ENCODE measurements at places on chromosomes 3 and 15. TPM values are rescaled to one million over a fixed set of nuclear protein-coding genes. Genes with fewer than 3 reads are reported as not detected.

DNA sequence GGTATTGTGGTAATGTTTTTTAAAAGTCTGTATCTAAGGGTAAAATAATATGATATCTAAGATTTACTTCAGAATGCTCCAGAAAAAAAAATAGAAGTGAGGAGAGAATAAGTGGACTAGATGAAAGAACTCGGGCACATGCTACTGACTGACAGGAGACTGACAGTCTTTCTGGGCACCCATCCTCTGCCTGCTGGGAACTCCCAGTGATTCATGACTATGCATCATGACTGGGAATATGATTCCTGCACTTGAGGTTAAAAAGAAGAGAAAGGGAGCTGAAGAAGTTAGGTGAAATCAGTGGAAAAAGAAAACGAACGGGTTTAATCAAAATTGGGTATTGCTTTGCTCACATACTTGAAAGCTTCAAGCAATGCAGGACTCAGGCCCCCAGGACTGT is 35.7 kb upstream of the SPSB4 start:
- no peak for DNase-seq

- peak; percentile 81 for DNase-seq
Observed at GRCh38 chr3:97930018-97930417, 42.2 kb downstream of the RIOX2 start.

DNA sequence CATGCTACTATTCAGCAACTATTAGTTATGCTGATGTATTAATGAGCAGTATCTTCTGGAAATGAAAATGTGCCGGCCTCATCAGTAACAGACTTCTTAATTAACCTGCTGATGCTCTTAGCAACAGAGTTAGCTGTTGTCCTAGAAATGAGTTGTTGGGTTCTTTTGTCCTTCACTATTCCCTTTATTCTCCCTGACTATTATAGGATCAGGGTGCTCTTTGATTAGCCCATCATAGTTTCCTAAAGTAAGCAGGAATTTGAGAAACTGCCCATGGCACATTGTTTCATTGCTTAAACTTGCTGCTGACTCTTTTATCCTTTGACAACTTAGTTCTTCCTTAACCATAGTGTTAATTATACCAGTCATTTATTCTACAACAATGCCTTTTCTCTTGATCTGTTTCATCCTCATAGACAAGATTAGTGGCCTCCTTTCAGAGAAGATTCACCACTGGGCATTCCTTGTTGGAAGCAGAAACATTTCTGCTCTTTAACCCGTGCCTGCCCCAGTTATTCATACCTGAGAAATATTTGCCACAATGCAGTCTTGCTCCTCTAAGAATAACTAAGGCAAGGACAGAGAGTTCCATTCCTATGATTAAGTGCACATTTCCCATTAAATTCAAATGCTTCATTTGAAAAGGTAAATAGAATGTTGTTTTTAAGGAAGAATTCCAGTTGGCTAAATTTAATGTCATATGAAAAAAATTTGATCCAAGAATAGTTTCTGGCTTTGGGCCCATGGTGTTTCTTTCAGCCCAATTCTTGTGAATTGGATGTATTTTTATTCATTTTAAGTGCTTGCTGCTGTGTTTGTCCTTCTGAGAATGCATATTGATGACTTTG is 573.3 kb upstream of the TBL1XR1 start:
- no peak for DNase-seq

GRCh38 chr3:185677146-185677829 is 91.2 kb downstream of the SENP2 start:
- DNase-seq: no peak

DNA sequence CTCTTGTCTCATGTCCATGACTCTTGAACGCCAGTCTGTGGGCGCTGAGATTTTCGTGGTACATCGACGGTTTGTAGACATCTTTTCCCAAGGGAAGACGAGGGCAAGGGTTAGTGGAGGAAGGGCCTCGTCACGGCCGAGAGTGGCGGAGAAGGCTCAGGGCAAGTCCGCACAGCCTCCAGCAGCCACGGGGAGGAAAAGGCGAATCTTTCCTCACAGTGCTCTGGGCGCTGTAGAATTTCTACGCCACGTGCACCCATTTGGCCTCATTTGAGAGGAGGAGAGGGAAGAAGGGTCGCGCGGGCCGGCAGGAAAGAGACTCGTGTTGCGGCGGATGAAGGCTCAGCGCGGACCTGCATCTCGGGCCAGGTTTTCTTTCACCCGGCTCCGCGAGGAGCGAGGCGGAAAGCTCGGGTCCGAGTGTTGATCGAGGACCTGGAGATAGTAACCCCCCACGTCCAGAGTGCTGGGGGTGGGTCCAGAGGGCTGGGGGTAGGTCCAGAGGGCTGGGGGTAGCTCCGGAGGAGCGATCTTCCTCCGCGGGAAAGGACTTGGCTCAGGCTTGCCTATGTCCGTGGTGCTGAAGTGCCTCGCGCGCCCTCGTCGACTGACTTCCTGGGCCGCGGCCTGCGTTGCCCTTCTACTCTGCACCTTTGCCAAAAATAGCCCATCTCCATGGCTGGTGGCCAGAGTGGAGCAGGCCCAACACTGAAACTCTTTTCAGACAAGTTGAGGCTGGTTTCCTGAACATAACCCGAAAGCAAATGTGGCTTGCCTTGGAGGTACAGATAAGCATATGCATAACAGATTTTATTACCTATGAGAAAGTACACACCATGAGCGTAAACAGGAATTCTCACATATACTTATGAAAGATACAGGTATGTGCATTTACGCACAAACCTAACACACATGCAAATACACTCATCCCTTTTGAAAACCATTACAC is 1.1 kb downstream of the SLC35G2 start:
- DNase-seq: peak; percentile 69

DNA sequence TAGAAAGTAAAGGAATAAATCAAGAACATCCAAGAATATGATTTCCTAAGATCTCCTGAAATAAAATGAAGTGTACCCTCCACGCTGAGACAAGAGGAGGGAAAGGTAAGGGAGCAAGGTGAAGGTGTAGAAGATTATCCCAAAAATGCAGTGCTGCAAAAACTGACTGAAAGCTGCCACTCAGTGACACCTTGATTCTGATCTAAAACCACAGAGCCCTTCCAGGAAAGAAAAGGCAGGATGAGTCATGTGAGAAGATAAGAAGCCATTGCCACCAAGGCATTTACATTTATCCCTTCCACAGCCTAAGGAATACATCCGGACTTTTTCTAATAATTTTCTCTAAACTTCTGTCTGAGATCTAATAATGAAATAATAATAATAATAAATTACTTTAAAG is 49.9 kb downstream of the IGSF11 start:
- no peak for DNase-seq

- DNase-seq: no peak
Observed at GRCh38 chr3:22714749-22715148, 488.4 kb upstream of the UBE2E2 start.

GRCh38 chr3:108136561-108137459 is 46.0 kb upstream of the CD47 start:
- peak; percentile 70 for DNase-seq

DNA sequence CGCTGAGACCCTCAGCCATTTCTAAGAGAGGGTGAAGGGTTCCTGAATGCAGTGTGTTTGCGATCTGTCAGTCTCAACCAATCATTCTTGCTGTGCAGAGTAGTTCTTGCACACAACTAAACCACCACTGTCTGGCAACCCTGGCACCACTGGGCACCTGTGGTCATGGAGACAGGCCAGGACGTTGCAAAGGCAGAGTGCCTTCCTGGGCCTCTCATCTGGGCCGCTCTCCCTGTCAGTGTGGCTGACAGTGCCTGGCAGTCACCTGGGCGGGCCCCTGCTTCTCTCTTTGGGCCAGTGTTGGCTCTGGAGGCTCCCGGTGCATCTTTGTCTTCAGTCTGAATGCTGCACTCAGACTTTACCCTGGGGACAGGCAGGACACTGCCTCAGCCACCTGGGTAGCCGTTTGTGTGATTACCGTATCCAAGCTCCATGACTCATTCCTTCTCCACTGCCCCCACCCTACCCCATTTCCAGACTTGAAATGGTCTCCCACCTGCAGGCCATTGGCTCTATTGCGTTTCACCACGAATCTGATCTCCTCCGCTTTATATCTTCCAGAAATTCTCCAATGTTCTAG is 104.6 kb upstream of the KLF13 start:
- DNase-seq: no peak

DNA sequence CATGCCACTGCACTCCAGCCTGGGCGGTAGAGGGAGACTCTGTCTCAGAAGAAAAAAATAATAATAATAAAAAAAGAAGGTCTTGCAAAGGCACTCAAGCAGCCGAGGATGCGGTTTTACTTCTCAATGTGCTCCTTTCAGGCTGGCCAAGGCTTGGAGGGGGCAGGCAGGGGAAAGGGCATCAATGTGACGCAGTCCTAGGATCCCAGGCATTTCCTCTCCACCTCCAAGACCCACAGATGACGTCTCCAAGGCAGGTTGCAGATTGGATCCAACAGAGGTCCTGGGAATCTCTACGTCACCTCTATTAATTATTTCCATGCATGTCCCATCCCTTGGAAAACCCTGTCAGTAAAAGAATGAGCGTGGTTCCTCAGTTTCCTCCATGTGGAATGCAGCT is 56.2 kb downstream of the FAM43A start:
- DNase-seq: no peak

GRCh38 chr3:60036803-60037202 is 987.0 kb upstream of the CFAP20DC start:
- DNase-seq: no peak

- peak; percentile 42 for DNase-seq
Observed at GRCh38 chr3:146218880-146219866, 31.7 kb downstream of the PLSCR4 start.

GRCh38 chr3:52339612-52340011 is 23.5 kb downstream of the DNAH1 start:
- DNase-seq: peak; percentile 26

GRCh38 chr3:136858381-136858780 is 3.6 kb upstream of the NCK1 start:
- no peak for DNase-seq

GRCh38 chr3:119380697-119381096 is 82.7 kb downstream of the TMEM39A start:
- peak; percentile 38 for DNase-seq

- no peak for DNase-seq
Observed at GRCh38 chr3:42486814-42487565, 15.5 kb upstream of the VIPR1 start.

DNA sequence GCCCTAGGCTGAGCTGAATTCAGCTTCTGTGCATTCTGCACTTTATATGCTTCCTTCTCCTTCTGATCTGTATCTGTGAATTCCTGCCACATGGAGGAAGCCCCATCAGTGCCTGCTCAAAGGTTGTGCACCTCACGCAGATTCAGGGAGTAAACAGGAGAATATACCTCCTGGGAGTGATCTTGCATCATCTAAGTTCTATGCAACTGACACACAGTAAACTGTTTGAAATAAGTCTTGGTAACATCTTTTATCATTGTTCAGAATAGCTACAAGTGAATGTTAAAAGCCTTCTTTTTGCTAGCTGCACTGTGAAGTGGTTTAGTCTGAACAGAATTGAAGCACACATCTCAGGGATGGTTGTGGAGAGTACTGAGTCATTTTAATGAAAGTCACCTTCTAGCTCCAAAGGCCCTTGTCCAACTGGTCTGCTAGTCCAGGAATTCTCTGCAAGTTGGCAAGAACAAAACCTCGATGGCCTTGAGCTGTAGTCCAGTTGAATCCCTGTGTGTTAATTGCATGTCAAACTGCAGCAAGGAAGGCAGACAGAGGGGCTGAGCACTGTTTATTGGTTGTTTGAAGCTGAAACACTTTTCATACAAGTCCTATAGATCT is 215.0 kb downstream of the WNT5A start:
- DNase-seq: no peak

- DNase-seq: peak; percentile 23
Observed at GRCh38 chr15:43881944-43882343, 55.1 kb downstream of the WDR76 start.

DNA sequence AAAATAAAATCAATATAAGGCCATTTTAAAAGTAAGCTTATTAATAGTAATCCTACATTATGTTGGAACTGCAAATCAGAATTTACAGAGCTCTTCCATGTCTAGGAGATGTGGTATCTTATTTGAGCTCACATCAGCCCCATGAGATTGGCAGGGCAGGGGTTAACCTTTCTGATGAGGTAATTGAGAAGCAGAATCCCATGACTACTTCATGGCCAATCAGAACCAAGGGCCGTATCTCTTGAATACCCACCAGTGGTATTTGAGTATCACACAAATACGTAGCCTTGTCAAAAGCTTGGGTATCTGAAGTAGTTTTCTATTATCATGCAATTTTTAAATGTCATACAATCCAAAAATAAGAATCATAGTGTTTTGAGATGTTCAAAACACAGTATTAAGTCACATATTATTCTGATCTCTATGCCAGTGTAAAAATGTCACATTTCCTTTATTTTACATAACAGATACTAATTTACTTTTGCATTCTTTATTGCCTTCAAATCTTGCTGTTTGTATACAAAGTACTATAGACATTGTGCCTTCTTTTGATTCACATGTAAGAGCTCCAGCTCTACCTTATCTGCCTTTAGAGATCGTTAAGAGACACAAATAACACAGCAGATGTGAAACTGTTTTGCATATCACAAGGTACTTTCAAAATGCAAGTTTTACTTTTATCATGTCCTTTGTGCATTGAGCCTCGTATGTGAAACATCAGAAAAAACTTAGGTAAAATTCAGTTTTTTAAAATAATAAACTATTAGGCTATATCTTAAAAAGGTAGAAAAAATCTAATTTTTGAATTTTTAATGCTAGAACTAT is 251.7 kb upstream of the GOLGA6L4 start:
- no peak for DNase-seq

GRCh38 chr3:42714171-42714852 is 11.7 kb upstream of the HHATL start:
- no peak for DNase-seq

GRCh38 chr3:42731476-42732195 is 29.0 kb upstream of the HHATL start:
- no peak for DNase-seq

DNA sequence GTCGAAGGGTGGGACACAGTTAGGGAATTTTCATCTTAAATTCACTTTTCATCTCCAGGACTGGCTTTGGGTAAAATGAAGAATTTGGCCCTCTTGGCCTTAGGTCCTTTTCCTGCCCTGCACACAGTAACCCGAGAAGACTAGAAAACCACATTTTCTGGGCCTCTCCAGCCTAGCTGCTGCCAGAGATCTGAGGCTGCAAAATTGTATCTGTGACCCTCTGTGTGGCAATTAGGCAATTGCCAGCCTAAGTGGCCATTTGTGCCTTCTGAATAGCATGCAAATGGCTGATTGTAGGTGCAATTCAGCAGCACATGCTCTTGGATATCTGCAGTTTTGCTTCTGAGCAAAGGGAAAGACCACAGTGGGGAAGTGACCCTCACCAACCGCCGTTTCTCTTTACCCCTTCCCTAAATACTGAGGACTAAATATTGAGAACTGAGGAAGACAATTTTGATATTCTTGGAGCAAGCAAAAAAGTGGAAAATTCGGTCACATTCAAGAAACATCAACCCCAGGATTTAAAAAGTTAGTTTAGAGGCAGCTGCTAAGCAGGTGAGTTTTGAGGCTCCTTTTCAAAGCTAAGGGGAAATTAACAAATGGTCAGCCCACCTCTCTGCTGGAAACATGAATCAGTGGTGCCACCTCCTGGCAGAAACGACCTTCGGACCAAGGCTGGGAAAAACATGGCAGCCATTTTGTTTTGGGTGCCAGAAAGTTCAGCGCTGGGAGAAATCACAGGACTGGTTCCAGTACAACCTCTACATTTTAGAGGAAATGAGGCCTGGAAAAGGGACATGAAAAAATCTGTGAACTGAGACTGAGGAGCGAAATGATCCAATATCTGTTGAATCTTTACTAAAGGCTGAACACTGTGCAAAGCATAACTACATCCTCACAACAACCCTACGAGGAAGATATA is 56.6 kb upstream of the PRTG start:
- peak; percentile 81 for DNase-seq

CHRD gene
- 4.1 TPM for total RNA-seq

GPR149 gene
- total RNA-seq: 0.11 TPM

PTX3 gene
- total RNA-seq: 0.88 TPM

HRG gene
- total RNA-seq: not detected

TJP1 gene
- 145 TPM for total RNA-seq
